ENCODE measurements at places on chromosomes 12 and 14. TPM values are rescaled to one million over a fixed set of nuclear protein-coding genes. Genes with fewer than 3 reads are reported as not detected.

Gene RTN1
- not detected for total RNA-seq

Gene ASCL1
- total RNA-seq: not detected

Gene CINP
- total RNA-seq: 27.3 TPM

Gene ACOT4
- 0.93 TPM for total RNA-seq

Gene KRT3
- total RNA-seq: not detected

Gene MAGOHB
- 39.0 TPM for total RNA-seq

Gene MYF5
- total RNA-seq: not detected

Gene CPNE6
- total RNA-seq: not detected

Gene PIK3C2G
- total RNA-seq: not detected

Gene MIP
- total RNA-seq: not detected

Gene BEGAIN
- total RNA-seq: 3.1 TPM

Gene LRRC9
- total RNA-seq: not detected

Gene OR9K2
- not detected for total RNA-seq

Gene RESF1
- total RNA-seq: 154 TPM

Gene SDS
- total RNA-seq: not detected

Gene SMCO2
- total RNA-seq: 0.60 TPM

Gene FBXO21
- total RNA-seq: 26.1 TPM

Gene CLEC4C
- total RNA-seq: not detected
